ENCODE measurements at places on chromosomes 16 and 17.

DNA sequence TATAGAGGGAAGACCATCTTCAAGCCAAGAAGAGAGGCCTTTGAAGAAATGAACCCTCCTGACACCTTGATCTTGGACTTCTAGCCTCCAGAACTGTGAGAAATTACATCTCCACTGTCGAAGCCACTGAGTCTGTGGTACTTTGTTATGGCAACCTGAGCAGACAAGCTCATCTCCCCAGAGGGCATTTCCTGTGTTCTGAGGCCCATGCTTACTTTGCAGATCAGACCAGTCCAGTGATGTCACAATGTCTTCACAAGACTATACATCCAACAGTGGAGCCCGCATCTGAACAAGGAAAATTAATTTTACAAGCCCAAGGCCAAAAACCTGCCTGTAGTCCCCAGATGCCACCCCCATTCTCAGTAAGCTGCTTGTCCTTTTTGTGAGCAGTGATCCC lies 14.8 kb upstream of the C17orf113 start:
- no peak for DNase-seq

GRCh38 chr17:55814377-55814776 lies 63.5 kb downstream of the PCTP start:
- no peak for DNase-seq

DNA sequence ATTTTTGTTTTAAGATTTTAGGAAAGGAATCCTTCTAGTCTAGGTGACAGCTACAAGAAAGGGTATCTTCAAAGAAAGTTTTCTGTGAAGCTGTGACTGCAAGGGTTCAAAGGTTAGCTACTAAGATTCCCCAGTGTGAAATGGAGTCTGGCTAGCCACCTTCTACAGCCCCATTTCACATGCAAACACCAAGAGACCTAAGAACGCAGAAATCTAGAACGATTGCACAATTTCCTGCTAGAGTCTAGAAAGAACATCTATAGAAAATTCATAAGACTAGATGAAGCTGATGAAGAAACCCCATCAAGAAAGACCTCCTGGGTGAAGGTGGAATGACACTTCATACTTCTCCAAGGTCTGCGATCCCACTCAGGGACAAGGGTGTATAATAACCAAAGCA lies 77.1 kb downstream of the STX8 start:
- DNase-seq = no peak

- no peak for DNase-seq
Measured at GRCh38 chr17:19470530-19471261, 59.7 kb downstream of the RNF112 start.

- peak; percentile 93 for DNase-seq
Measured at GRCh38 chr17:82781894-82782274, 30.0 kb downstream of the TBCD start.

GRCh38 chr16:26658915-26659314 lies 407.8 kb upstream of the C16orf82 start:
- DNase-seq = no peak

DNA sequence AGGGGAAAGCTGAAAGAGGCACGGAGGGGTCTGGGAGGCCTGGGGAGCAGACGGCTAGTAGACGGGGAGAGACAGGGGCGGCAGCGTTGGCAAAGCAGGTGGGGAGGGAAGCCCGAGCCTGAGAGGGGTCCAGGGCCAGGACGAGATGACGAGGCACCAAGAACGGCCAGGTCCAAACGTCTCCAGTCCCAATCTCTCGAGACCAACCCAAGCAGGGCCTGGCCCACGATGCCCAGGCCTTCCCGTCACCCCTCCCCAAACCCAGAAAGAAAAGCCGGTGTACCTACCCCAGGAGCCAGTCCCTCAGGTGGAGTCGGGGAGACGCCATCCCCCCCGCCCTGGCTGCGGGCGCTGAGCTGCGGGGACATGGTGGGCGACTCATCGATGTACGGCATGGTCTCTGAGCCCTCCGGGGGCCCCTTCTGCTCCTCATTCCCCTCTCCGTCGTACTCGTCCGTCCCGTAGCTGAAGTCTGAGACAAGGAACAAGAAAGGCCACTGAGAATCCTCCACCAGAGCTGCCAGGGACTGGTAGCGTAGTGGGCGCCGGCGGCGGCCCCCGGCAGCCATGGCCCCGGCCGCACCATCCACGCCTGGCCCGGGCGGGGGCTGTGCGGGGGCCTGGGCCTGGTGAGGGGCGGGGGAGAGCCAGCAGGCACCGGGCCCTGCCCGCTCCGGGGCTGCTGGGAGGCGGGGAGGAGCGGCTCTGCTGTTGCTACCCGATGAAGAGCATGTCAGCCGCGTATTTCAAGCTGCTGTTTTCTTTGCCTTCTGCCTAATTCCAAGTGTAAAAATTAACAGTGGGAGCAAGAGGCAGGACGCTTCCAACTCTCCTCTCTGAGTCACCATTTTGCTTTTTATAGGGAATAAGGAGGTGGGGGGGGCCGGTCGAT lies 54.6 kb downstream of the ABR start:
- no peak for DNase-seq

- no peak for DNase-seq
Measured at GRCh38 chr17:82396601-82397435, 21.3 kb upstream of the HEXD start.

GRCh38 chr16:69166221-69166833 lies 20.6 kb upstream of the SNTB2 start:
- peak; percentile 38 for DNase-seq

GRCh38 chr17:40511136-40511535 lies 9.7 kb upstream of the TNS4 start:
- DNase-seq = no peak

- no peak for DNase-seq
Measured at GRCh38 chr17:65072660-65073071, 16.1 kb upstream of the GNA13 start.

- DNase-seq = no peak
Measured at GRCh38 chr16:80791411-80791810, 13.0 kb downstream of the CDYL2 start.

GRCh38 chr16:4859190-4859899 lies 12.1 kb downstream of the UBN1 start:
- no peak for DNase-seq

GRCh38 chr17:58244963-58245362 lies 6.6 kb downstream of the LPO start:
- no peak for DNase-seq

GRCh38 chr17:47615766-47616424 lies 33.8 kb upstream of the KPNB1 start:
- DNase-seq = peak; percentile 36

DNA sequence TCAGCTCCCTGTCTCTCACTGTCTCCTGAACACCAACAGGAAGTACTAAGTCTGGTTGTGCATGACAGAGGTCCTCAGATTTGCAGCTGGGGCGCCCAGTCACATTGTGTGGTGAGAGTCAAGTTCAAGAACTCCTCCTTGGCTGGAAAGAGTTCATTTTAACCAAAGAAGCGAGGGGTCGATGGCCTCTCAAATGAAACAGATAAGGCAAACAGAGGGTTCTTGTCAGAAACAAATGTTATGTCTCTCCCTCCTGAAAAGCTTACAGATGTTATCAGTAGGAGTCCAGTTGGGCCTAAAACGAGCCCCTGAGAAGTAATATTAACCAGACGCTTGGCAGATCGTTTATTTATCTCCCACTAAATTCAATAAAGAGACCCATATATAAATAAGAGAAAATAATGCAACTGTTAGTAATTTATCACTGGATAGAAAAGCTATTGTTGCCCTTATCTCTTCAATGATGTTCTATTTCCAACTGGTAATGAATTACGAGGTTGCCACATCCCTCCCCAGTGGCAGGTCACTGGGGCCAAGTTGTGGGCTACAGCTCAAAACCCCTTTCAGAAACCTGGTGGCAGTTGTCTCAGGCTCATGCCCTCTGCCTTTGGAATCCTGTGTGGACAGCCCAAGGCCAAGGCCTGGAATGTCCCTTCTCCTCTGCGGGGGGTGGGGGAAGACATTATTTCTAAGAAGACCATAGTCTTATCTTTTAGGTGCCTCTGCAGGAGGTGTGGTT lies 307.5 kb upstream of the DYNLRB2 start:
- no peak for DNase-seq

- DNase-seq = no peak
Measured at GRCh38 chr16:8614435-8615029, 7.0 kb upstream of the METTL22 start.

DNA sequence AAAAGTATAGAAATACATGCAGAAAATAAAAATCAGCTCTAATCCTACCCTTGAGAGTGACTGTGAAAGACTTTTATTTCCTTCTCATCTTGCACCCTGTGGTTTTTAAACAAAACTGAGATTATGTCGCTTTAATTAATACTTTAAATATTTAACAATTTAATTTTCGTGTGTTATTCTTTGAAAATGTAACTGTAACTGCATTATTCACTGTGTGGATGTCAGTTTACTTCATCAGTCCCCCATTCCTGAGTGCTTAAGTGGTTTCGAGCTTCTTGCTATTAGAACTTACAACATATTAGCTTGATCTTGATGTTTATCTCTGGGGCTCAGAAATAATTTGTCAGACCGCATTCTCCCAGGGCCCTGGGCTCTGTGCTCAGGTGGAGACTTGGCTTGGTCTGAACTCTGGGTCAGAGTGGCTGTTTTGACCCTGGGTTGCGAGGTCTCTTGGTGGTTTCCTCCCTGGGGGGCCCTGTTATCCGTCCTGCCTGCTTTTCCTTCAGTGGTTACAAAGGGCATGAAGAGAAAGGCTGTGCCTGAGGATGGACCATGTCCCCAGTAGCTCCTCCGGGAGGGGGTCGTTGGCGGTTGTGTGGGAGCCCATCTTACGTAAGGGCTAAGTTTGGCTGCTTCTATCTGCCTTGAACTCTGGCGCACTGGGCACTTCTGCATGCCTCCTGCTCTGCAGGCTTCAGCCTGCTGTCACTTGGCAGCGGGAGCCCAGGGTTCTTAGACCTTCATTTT lies 25.7 kb downstream of the AKAP1 start:
- no peak for DNase-seq

DNA sequence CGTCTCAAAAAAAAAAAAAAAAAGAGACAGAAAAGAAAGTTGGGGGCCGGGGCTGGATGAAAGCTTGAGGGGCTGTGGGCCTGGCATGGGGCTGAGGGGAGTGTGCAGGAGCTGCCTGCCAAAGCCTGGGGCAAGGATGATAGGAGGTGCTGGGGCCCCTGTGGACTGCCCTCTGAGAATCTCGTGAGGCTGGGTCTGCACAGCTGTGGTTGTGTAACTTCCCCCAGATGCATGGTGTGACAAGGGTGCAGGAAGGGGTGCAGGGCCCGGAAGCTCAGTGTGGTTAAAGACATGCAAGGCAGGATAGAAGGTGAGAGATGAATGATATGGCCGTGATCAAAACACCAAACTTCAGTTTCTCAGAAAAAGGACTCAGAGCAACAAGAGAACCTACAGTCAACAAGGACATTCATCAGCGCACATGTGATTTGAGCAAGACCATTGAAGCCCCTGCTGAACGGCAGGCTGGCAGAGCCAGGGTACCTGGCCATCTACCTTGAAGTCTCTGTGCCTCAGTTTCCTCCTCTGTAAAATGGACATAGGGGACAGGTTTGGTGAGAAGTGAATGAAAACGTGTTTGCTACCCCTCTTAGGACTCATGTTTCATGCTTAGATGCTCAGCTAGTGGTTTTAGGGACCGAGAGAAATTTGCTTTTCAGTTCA lies 9.6 kb downstream of the IL32 start:
- DNase-seq = peak; percentile 69

GRCh38 chr16:10744370-10745030 lies 858 bp downstream of the NUBP1 start:
- DNase-seq = no peak

DNA sequence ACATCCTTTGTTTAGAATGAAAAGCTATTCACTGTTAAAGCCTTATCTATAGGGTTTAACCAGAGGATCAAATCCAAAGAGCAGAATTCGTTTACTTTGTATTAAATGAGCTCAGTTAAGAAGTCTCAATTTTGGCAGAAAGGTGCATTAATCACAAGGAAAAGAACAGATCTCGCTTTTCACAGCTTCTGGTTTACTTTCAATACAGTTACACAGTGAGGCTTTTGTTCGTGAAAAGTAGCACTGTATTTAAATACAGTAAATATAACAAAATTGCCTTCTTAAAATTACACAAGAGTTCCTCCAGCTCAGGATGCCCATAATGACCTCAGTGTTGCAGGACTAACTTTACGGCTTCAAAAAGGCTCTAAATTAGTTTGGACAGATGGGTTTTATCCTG lies 669.1 kb upstream of the SALL1 start:
- DNase-seq = no peak

GRCh38 chr16:59324462-59324861 lies 590.3 kb upstream of the GOT2 start:
- no peak for DNase-seq

DNA sequence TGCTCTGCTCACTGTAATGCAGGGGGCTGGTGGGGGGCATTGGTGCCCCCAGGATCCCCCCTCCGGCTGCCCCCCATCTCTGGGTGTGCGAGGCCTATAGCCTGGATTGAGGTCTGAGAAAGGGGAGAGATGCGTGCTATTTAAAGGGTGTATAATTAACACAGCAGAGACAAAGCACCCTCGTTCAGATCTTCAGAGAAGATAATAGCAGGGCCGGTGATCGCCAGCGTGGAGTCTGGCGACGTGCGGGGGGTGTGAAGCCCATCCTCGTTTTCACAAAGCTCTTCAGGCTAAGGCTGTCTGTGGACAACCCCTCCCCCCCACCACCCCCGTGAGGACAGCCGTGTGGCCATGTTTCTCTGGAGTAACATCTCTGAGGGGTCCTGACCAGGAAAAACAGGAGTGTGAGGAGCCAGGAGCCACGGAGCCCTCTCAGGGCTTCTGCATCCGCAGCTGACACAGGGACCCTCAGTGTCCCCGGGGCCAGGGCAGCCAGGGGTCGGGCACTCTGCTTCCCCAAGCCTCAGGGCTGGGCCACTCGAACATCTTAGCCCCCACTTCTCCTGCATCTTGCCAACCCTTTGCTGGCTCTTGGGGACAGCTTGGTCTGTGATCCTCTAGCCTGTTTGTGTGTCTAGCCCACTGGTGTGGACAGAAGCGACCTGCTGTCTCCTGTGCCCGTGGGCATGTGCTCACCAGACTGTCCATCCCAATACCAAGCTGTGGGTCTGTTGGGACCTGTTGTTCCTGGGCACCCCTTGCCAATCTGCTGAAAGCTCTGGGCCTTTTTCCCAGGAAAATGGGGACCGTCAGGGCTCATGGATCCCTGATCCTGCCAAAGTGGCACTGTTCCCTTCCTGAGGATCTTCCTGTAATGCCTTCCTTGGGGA lies 58.9 kb downstream of the BAIAP2 start:
- DNase-seq = no peak

DNA sequence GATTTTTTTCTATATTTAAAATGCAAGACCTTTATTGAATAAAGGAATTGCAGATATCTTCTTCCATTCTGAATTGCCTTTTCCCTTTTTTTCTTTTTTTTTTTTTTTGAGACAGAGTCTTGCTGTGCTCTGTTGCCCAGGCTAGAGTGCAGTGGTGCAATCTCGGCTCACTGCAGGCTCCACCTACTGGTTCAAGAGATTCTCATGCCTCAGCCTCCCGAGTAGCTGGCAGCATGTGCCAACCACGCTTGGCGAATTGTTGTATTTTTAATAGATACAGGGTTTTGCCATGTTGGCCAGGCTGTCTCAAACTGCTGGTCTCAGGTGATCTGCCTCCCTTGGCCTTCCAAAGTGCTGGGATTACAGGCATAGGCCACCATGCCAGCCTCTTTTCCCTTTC lies 151.5 kb downstream of the CEP112 start:
- no peak for DNase-seq
